GM23248 (cell line): ENCODE measurements at places on chromosomes 16 and 17. TPM values are rescaled to one million over a fixed set of nuclear protein-coding genes. Genes with fewer than 3 reads are reported as not detected.

GRCh38 chr17:60902399-60902798 lies 224.7 kb downstream of the BCAS3 start:
- DNase-seq: no peak

DNA sequence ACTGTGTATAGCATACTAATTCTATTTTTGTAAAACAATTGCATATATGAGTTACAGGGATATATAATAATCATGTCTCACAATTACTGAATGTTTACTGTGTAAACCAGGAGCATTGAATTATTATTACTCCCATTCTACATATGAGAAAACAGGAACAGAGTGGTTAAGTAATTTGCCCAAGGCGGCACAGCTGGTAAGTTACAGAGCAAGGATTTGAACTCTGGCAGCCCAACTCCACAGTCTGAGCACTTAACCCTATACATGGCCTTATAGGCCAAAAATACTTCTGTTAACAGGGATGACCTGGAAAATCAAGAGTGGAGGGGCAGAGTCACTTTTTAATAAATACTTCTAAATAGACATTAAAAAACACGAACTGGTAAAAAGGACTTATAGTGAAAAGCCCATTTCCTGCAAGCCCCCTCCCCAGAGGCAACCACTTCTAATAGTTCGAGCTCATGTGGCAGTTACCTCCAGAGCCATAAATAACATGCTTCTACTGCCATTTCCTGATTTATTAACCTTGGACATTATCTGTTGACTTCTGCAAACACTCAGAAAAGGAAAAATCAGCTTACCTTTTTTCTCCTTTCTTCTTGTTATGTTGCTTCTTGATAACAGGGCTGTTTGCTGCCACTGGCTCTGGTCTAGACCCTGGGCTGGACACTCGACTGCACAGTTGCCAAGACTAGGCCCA lies 22.1 kb upstream of the ADGRG1 start:
- DNase-seq: no peak

DNA sequence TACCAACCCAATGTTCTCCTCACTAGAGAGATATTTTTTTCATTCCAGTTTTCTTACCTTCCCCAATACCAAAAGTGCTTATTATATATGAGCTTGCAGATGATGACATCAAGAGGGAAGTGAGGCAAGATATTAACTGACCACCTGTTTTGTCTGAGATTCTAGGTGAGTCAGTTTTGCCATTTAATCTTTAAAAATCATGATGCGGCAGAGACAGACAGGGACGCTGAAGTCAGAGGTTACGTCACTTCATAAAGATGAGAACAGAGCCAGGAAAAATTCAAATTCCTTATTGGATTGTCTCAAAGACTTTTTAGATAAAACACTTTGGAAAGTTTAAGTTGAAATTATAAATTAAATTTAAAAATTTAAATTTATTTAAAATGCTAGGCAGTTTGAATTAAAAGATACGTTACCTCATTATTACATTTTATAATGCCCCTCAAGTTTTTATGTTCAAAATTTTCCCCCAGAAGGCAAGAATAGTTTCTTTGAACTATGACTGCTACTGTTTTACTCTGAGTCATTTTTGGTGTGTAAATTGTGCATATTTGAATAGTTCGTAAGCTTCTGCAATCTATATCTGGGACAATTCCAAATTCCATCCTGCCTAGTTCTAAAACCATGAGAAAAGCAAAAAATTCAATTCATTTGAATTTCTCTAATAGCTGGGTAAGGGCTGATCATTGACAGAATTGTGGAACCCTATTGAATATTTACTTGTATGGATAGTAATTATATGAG lies 839.6 kb upstream of the GOT2 start:
- DNase-seq: peak; percentile 67

TSNAXIP1 gene
- polyA plus RNA-seq: 0.79 and 1.2 TPM in 2 replicates

KRTAP9-4 gene
- polyA plus RNA-seq: not detected in 2 replicates

GRCh38 chr17:6075050-6075449 lies 4.9 kb downstream of the WSCD1 start:
- no peak for DNase-seq

DNA sequence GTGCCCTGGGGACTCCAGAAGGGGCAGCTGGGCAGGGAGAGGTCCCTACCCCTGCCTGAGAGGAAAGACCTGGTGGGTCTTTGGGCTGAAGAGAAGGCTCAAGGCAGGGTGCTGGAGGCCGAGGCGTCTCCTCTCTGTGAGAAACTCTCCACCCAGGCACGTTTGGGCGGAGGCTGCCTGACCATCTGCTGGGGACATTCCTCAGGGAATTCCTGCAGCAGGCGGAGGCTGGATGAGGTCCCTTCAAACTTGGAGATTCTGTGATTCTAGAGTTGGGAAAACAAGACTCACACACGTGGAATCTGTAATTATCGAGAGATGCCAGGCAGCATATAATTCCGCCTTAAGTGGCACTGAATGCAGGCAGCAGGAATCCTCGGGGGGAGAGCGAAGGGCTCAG lies 21.1 kb upstream of the PHF12 start:
- DNase-seq: peak; percentile 51

DNA sequence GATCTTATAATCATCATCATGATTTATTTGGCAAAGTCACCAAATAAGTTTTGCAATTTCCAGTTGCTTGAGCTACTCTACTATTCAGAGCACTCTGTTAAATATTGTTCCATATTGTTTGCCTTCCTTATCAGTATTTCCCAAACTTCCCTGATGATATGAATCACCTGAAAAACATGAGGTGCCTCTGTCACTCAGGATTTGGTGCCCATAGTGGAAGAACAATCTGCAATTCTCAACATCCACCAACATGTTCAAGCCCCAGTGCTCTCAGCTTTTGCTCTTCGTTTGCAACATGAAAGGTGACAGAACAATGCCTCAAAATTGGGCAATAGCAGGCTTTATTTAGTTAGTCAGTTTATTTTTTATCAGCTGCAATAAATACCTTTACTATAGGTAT lies 28.6 kb upstream of the WSB1 start:
- DNase-seq: no peak

GRCh38 chr17:57393368-57393767 lies 137.0 kb downstream of the MSI2 start:
- DNase-seq: peak; percentile 31

DNA sequence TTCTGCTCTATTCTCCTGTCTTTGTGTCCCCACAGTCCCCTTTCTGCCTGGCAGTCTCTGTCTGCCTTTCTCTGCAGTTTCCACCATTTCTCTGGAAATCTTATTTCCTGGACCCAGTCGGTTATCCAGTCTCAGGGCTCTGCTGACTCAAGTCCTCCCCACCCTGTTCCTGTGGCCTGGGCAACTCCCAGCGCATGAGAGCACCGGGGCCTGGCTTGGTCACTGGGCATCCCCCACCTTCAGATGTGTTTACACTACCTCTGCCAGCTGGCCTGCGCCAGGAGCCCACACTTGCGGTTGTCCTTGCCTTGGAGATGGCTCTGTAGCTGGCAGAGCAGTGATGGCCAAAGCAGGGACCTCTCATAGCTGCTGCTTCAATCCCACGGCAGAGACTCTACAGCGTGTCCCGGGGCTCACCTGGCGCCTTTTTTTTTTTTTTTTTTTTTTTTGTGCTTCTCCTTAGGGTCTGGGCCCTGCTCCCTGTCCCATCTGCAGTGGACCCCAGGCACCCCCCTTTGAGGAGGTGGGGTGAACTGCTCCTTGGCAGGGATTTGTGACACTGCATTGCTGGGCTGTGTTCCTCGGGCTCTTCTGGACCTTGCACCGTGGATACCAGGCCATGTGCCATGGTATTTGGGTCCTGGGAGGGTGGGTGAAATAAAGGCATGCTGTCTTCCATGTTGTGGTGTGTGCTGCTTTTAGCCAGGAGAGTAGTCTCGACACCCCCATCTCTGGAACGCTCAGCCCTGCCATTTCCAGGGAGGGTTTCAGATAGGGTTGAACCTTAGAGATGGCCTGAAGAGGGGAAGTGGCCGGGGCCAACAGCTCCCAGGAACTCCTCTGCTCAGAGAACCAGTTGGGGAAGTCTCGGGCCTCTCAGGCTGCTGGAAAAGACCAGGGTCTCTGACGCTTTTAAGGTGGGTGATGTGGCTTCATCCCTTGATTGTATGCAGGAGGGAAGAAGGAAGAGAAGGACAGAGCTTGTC lies 17.5 kb downstream of the GUCY2D start:
- peak; percentile 76 for DNase-seq

GRCh38 chr17:17999364-18000029 lies 26.8 kb downstream of the DRC3 start:
- peak; percentile 58 for DNase-seq

DNA sequence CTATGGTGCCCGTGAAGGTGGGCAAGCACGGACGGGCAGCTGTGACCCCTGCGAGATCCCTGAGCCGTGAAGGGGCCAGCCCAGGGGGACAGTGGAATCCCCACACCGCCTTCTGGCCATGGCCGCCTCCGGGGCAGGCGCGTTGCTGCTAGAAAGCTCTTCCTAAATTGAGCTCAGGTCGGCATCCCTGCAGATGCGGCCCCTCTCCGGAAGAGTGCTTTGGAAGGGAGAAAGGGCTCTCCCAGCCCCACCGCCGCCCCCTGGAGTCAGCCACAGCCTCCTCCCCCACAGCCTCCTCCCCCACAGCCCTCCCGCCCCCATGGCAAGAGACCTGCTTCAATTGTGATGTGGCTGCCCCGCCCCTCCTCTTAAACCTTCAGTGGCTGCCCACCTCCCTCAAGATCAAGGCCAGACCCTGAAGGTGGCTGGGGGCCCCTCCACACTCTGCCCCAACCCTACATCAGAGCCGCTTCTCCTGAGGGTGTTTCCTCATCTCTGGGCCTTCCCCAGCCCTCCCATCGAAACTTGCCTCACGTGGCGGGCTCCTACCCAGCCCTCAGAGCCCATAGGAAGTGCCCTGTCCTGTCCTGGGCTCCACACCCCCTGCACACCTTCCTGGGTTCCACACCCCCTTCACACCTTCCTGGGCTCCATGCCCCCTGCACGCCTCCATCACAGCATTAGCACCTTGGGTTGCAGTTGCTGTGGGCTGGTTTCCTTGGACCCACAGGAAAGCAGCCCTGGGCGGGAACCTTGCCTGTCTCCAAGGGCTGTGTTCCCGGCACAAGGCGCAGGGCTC lies 5.5 kb upstream of the CBFA2T3 start:
- no peak for DNase-seq

DNA sequence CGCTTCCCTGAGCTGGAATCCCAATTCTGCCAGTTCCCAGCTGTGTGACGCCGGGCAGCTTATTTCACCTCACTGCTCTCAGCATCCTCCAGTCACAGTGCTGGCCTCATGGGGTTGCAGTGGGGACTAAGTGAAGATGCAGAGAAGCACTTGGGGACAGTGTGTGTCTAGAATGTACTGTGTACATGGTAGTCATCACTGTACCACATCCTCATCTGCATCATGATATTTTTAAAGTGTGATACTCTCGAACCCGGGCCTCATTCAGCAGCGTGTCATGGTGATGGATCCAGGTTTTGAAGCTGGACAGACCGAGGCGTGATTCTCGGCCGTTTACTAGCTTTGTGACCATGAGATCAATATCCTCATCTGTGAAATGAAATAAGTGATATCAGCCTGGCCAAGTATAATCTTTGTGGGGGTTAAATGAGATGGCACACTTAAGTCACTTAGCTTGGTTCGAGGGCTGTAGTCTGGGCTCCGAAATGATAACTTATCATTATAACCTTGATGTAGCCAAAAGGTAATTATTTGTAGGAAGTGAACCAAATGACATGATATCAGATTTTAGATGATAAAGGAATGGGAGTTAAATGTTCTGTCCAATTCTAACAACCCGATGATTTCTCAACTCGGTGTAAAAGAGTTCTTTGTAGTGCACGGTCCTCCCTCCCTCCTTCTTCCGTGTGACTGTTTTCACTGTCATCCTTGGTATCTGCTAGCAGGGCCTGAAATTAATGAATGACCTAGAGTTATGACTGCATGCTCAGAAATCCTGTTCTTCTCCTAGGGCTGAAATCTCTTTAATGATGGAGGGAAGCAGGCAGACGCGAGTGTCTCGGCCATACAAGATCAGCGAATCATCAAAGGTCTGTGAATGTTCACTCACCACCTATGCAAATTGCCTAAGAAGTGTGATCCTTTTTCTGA lies 2.0 kb downstream of the KLHL36 start:
- DNase-seq: peak; percentile 91

OSBPL7 gene
- 1.4 and 2.0 TPM in 2 replicates for polyA plus RNA-seq

DNA sequence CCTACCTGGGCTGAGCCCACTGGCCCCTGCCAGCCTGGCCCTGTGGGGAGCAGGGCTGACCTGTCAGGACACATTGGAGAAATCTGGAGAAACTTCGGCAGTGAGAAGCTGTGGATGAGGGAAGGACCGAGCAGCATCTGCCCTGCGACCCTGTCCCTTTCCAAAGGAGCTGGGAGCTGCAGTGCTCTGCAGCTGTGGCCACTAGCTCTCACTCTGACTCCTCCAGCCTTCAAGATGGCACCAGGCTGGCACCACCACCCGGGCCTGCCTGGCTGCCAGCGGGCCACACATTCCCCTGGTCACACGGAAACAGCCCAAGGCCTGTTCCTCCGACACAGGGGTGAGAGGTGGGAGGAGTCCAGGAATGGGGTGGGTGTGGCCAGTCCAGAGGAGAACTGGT lies 30.1 kb downstream of the CD300LG start:
- no peak for DNase-seq

DNA sequence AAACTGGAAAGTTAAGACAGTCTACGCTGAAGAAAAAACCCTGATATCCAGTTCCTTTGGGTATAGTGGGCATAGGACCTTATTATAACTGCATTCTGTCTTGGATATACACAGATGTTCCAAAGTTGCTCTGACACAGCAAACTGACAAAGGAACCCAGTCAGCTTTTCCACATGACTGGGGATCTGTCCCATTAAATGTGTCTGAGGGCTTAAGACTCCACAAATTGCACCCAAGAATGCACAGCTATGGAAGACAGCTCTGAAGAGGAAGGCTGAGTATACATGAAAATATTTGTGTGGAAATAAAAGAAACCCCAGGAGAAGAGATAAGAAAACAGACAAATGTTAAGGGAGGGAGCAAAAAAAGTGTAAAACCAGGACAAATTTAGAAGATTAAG lies 114.1 kb downstream of the SPAG9 start:
- peak; percentile 64 for DNase-seq

- DNase-seq: no peak
Observed at GRCh38 chr16:4876646-4877379, 29.5 kb downstream of the UBN1 start.

GRCh38 chr16:16861546-16861945 lies 482.6 kb downstream of the NPIPA7 start:
- peak; percentile 75 for DNase-seq

DNA sequence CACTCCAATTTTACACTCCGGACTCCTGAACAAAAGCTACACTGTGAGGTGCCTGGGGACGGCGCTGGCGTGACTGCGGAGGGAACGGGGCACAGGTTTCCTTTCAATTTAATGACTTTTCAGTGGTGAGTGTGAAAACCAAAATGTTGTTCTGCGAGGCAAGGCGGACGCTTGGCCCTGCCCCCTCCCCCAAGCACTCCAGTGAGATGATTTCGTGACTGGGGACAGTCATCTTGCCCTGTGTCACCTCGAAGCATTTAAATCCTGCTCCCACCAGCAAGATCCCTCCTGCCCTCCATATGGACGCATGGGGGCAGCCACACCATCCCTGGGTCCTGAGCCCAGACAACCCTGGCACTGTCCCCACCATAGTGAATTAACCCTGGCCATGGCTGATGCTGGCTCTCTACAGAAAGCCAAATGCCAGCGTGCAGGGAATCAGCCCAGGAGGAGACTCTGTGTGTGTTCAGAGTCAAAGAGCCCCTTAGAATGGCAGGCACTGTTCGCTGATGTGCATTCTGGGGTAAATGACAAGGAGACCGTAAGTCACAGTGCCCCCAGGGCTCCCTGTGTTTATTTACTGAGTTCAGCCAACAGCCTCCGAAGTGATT lies 41.0 kb downstream of the C16orf95 start:
- no peak for DNase-seq
